ENCODE measurements at places on chromosomes 6 and 20. TPM values are rescaled to one million over a fixed set of nuclear protein-coding genes. Genes with fewer than 3 reads are reported as not detected.

GRCh38 chr6:18263418-18264218 lies 712 bp downstream of the DEK start:
- peaks cover 57% of the 10 kb centered on the region for H3K36me3 ChIP-seq
- H3K27me3 ChIP-seq, result no peaks in the 10 kb centered on the region
- H3K4me3 ChIP-seq, result peak overlapping the region; percentile 89
- peak; percentile 19 for DNase-seq
- H3K4me1 ChIP-seq, result peaks cover 51% of the 10 kb centered on the region

Gene DACT2
- not detected for total RNA-seq

Gene ANKEF1
- total RNA-seq, result 8.7 TPM

Gene C20orf204
- 4.8 TPM for total RNA-seq

DNA sequence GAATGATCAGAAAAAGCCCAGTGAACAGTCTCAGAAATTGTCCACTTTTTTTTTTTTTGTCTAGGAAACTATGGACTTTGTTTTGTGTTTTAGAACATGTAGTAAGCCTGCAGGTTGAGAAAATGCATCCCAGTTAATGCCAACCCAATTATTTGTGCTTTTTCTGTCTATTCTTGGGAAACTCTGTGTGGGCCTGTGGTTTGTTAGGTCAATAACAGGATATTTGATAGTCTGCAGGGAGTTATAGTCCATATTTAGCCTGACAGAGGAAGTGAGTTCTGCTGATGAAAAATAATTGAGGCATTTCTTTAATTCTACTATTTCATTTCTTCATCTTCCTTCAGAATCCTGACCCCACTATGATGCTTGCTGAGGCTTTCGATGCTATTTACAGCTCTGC lies 154.0 kb upstream of the LAMP5 start:
- no peak for DNase-seq
- H3K27ac ChIP-seq, result no peak overlapping the region
- H3K4me3 ChIP-seq, result no peak overlapping the region
- H3K27me3 ChIP-seq, result no peaks in the 10 kb centered on the region

- H3K27me3 ChIP-seq, result no peaks in the 10 kb centered on the region
- H3K4me3 ChIP-seq, result no peak overlapping the region
- H3K4me1 ChIP-seq, result peaks cover 12% of the 10 kb centered on the region
- no peak for DNase-seq
- H3K27ac ChIP-seq, result no peak overlapping the region
Measured at GRCh38 chr6:154800338-154800737, 67.1 kb downstream of the SCAF8 start.

DNA sequence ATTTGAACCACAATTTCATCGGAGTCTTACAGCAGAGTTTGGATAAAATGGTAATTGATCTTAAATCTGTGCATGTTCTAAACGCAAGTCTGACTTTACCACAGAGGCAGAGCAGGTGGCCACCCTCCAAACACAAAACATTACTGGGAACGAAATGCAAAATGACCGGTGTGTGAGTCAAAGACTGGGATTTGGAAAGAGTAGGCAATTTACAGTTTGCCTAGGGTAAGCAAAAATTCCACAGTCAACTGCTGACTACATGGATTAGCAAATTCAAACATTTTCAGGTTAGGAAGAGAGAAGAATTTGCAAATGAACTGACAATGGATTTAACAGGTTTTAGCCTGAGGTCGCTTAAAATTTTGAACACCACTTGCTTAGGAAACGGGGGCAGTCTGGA lies 444.4 kb downstream of the HDGFL1 start:
- DNase-seq, result no peak
- H3K36me3 ChIP-seq, result no peaks in the 10 kb centered on the region
- no peaks in the 10 kb centered on the region for H3K4me1 ChIP-seq

DNA sequence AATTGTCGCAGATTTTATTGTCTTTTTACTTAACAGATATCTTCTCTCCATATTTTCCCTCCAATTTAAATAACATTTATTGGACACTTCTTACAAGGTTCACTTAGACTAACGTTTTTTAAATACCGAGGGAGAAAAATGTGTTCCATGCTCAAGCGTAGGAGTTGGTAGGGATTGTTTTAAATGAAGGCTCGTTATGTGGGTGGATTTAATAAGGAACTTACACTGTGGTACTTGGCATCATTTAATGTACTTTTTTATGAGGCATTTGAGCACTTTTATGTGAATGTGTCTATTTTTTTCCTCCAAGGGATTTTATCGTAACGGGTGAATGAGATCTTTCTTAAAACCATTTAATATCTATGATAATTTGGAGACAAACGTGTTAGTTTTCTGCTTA lies 125.0 kb upstream of the MTHFD1L start:
- no peak overlapping the region for H3K27ac ChIP-seq
- H3K36me3 ChIP-seq, result no peaks in the 10 kb centered on the region
- H3K4me1 ChIP-seq, result no peaks in the 10 kb centered on the region
- no peak overlapping the region for H3K4me3 ChIP-seq

DNA sequence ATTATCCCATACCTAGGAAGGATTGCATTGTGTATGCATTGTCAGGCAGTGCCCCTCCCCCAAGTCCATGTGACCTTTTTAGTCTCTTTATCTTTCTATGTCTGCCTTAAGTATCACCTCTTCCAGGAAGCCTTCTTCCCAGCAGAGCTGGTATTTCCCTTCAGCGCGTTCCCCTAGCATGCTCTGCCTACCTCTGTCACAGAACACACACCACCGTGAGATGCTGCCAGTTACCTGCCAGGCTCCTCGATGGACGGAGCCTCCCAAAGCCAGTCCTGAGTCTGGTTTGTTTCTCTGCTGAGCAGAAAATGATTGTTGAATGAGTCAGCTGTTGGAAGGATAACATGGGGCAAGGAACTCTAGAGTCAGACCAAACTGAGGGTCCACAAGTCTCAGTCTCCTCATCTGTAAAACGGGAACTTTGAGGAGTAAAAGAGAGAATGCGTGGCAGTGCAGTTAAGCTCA lies 11.3 kb upstream of the ZNF335 start:
- no peak overlapping the region for H3K4me3 ChIP-seq
- H3K27me3 ChIP-seq, result peaks cover 16% of the 10 kb centered on the region
- H3K4me1 ChIP-seq, result peaks cover 10% of the 10 kb centered on the region
- DNase-seq, result no peak

Gene HCK
- not detected for total RNA-seq

DNA sequence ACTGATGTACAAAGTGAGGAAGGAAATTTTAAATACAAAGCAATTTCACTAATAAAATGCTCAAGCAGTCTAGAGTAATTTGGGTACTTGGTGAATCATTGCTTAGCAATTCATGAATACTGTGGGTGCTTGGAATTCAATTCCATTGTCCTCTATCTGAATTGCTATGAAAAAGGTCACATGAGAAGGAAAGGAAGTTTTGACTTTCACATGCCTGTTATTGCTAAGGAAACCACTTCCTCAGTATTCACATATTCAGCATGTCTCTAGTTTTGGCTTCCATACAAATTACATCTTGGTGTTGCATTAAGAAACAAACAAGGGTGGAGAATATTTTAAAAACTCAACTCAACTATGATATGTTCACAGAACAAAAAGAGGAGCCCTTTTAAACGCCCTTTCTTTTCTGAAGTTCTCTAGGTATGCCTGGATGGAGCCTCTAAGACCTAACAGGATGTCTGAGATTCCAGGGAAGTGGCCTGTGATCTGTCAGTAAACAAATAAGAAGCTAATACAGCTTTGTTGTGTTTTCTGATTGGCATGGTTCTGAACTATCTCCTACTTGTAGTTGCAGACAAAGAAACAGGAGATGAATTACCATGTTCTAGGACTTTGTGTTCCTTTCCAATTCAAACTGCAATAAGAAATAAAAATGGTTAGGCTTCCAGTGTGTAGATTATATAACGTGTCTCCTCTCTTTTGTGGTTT lies 190.4 kb downstream of the OGFRL1 start:
- no peak overlapping the region for H3K4me3 ChIP-seq
- no peaks in the 10 kb centered on the region for H3K27me3 ChIP-seq
- no peak overlapping the region for H3K27ac ChIP-seq
- DNase-seq, result no peak

DNA sequence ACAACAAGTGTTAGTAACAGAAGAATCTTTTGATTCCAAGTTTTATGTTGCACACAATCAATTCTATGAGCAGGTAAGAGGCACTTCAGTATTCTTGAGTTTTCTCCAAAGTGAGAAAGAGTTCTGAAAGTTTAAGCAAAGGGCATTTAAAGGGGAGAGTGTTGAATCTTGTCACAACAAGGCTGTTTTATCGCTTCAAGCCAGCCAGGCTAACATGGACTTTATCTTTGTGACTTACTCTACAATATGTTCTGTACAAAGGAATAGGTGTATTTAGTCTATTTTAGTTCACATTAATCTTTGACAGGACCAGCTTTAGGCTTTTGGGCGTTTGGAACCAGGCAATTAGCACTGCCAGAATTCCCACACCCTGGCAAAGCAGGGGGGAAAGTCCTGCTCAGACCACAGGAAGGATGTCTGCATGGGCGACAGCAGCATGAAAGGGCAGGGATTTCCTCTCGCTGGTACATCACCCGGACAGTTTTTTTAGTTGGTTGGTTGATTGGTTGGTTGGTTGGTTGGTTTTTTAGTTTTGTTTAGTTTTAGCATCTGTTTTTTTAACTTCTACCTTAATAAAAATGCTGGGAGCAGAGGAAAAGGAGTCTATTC lies 395.4 kb upstream of the SOX4 start:
- no peaks in the 10 kb centered on the region for H3K27me3 ChIP-seq
- H3K4me1 ChIP-seq, result peaks cover 4% of the 10 kb centered on the region
- H3K27ac ChIP-seq, result no peak overlapping the region
- DNase-seq, result no peak
- no peak overlapping the region for H3K4me3 ChIP-seq
- H3K36me3 ChIP-seq, result peaks cover 9% of the 10 kb centered on the region

DNA sequence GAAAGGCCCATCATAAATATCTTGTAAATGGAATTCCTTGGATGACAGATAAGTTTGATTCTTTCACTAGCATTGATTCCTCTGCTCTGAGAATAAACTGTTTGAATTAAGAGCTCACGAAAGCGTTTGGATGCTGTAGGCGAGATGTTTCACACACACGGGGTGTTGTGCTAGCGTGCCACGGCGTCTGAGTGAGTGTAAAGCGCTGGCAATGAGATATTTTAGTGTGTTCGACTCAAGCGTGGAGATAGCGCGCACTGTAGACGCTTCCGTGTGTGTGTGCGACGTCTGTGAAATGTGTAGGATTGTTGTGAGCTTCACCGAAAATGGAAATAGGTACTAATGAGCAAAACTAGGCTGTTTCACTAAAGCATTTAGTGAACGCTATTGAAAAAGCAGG lies 29.4 kb upstream of the ADRM1 start:
- no peak overlapping the region for H3K4me3 ChIP-seq
- no peaks in the 10 kb centered on the region for H3K27me3 ChIP-seq
- DNase-seq, result no peak

DNA sequence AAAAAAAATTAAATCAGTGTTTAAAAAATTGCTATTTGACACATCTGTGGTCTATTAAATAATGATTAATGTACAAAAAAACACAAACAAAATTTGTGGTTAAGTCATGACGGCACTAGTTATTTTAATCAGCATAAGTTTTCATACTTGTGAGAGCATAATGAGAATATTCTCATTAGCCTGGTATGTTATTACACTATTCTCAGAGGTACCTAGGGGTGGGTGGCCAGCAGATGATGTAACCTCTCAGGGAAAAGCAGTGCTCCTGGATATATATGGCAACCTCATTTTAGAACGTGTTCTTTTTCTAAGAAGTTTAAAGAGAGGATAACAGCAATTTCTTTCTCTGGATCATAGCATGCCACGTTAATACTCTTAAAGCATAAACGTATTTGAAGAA lies 109.2 kb downstream of the GJA1 start:
- no peak overlapping the region for H3K4me3 ChIP-seq
- H3K4me1 ChIP-seq, result no peaks in the 10 kb centered on the region
- no peaks in the 10 kb centered on the region for H3K36me3 ChIP-seq

GRCh38 chr6:84868149-84868548 lies 103.8 kb upstream of the TBX18 start:
- no peaks in the 10 kb centered on the region for H3K27me3 ChIP-seq
- no peaks in the 10 kb centered on the region for H3K4me1 ChIP-seq
- DNase-seq, result no peak
- no peak overlapping the region for H3K27ac ChIP-seq

Gene TCP11
- not detected for total RNA-seq

DNA sequence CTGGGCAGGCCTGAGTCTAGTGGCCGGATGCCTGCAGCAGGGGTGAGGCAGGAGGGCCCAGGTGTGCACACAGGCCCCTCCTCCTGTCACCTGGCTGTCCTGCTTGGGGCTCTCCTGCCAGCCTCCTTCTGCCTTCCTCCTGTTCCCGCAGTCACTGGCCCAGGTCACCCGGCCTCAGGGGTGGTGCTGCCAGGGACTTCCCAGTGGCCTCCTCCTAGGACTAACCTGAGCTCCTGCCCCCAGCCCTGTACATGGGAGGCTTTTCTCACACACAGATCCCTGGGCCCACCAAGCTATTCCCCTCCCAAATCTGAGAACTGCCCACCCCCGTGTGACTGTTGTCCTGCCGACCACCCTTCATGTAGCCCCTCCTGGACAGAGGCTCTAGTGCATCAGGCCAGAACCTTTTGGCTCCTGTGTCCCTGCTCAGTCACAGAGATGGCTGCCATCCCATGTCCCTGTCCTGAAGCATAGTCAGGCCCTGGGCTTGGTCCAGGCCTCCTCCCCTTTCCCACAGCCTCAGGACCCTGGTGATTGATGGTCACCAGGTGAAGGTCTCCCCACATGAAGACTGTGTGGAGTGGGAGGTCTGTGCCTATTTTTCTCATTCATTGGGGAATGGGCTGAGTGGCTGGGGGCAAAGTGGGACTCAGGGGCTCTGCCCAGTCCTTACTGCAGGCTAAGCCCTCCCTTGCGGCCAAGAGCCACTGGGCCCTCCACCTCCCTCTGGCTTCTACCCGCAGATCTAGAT lies 1.1 kb upstream of the ULBP1 start:
- H3K36me3 ChIP-seq, result peaks cover 7% of the 10 kb centered on the region
- H3K4me1 ChIP-seq, result peaks cover 31% of the 10 kb centered on the region
- H3K27ac ChIP-seq, result peak overlapping the region; percentile 90

- H3K4me1 ChIP-seq, result no peaks in the 10 kb centered on the region
- H3K27ac ChIP-seq, result no peak overlapping the region
- H3K36me3 ChIP-seq, result no peaks in the 10 kb centered on the region
- no peak overlapping the region for H3K4me3 ChIP-seq
Measured at GRCh38 chr6:132715204-132715603, 1.3 kb upstream of the VNN1 start.

Gene GMPR
- 3.3 TPM for total RNA-seq

All from activated CD4-positive, alpha-beta T cell treated with anti-CD3 and anti-CD28 coated beads, Interleukin-2, amount 10 ng/mL, durations not matched to agents 7 days and 5 days (primary cell).